ENCODE measurements at places on chromosomes 16 and 17.
A peak's percentile ranks its signal among the peaks of the same experiment; 100 is the strongest.

DNA sequence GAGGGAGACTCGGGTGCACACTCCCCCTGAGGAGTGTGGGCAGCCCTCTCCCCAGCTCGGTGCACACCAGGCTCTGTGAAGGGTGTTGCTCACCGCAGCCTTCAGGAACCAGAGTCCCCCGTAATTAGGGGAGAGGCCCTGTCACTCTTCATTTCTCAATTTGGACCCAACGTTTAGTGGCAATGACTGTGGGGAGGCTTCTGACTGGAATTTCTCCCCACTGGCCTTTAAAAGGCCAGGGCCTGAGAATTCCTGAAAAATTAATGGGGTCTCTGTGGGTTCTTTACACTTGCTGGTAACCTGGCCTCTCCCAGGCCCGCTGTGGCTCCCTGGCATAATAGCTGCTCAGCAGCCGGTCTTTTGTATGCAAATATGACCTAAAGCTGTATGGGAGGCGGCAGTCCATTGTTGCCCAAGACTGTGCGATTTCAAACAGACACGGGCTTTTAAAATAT is 209.7 kb downstream of the MSI2 start:
- no peak for DNase-seq

- no peak for DNase-seq
Measured at GRCh38 chr16:78800523-78800922, 701.1 kb downstream of the WWOX start.

DNA sequence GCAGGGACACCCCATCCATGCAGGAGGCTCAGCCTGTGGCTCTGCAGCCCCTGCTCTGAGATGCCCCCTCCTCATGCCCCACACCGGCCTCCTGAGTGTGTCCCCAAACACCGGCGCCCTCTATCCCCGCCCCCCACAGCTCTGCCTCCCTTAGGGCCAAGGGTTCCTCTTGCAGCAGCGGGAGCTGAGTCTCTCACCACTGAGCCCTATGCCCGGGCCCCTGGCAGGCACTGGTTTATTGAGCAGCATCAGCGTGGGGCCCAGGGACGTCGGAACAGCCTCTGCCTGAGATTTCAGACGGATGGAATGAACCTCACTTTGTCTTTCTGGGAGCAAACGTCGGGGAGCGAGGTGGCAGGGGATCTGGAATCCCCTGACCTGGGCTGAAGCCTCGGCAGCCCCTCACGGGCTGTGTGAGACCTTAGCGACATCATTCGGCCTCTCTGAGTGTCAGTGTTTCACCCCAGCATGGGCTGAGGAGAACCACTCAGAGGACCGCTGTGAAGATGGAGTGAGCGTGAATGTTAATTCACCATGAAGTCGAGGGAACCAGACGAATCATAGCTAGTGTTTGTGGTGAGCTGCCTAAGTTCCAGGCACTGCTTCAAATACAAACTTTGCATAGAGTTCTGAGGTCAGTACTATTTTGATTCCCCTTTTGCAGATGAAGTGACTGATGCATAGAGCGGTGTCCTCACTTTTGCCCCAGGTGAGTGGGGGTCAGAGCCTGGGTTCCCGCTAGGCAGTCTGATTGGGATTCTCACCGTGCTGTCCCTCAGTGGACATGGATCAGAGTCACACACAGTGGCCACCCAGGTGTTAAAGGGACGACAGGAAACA is 5.3 kb upstream of the C16orf74 start:
- DNase-seq = no peak

DNA sequence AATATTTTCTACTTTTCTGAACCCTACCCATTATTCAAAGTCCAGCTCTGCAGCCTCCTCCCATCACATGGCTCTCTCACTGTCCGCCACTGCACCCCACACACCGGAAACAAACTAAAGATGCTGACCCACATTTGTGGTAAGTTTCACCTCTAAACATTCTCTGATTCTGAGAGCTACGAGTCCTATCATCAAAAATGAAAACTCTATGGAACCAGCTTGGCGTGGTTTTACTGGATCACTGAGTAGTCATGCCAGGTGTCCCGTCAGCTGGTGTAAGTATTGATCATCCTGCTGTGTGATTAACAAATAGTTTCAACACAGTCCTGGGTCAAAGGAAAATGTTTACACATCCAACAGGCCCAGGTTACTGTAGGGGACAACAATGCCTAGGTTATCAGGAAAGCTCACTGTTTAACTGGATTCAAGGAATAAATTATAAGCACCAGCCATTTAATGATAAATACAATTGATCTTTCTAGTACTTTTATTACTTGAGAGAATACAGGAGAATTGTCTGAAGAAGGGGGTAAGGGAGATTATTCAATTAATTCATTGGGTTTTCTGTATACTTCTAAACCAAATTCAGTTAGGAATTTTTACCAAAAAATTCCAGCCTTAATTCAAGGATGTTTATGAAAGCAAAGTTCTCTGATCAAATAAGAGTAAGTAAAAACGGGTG is 33.9 kb downstream of the CYTH1 start:
- DNase-seq = no peak

- DNase-seq = no peak
Measured at GRCh38 chr16:8568231-8568617, 22.1 kb downstream of the TMEM114 start.

DNA sequence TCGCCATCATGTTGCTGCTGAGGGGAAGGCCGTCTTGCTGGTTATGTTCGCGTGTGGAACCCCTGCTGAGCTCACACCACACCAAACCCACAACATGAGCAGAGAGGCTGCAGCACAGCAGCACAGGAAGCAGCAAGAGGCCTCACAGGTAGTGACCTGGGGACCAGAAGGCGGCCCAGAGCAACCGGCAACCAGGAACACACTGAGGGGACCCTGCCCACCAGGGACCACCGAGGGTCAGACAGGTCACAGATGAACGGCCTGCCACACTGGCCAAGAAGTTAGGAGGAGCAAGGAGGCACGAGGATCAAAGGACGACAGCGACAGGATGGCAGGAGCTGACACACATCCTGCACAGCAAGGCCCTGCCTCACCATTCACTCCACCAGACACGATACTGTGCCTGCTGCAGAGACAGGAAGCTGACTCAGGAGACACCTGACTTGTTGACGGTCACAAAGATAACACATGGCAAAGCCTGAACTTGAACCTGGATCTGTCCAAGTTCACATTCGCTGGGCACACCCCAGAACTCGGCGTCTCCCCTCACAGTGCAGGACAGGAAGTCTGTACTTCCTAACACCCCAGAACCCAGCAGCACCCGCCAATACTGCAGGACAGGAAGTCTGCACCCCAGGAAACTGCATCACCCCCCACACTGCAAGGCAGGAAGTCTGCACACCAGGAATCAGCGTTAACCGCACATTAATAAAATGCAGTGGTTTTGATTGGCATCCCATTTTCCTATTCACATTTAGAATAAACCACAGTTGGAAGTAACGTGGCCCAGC is 98.5 kb downstream of the ZNF778 start:
- peak; percentile 97 for DNase-seq

GRCh38 chr16:49682577-49683165 is 173.2 kb downstream of the ZNF423 start:
- no peak for DNase-seq

DNA sequence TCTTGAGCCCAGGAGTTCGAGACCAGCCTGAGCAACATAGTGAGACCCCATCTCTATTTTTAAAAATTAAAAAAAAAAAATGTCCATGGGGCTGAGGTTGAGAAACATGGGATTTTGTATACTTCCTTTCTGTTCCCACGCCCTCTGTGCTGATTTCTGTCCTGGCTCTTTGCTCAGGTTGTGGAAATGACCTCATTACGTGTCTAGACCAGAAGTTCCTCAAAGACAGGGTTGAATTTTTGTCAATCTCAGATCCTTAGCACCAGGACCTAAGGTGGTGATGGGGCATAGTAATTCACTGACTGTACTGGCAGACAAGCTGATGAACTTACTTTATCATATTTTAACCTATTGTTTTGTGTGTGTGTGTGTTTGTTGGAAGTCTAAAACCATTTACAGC is 11.2 kb upstream of the HNF1B start:
- no peak for DNase-seq

GRCh38 chr17:4811471-4811870 is 4.5 kb downstream of the PLD2 start:
- no peak for DNase-seq

DNA sequence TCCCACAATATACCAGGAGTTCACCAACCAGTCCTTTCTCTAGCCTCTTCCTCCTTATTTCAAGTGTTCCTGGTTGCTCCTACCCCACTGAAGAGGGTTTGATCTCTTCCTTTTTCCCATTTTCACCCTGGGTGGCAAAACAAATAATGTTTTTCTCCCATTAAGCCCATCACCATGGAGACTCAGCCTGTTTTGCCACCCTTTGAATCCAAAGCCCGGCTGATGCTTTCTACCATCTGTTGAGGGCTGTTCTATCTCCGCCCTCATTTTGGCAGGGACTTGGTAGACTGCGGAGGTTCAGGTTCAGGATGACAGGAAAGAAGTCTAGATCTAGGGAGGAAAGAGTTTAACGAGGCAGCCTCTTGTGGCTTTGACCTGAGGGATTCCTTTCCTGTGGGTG is 2.6 kb downstream of the DNAH2 start:
- no peak for DNase-seq

DNA sequence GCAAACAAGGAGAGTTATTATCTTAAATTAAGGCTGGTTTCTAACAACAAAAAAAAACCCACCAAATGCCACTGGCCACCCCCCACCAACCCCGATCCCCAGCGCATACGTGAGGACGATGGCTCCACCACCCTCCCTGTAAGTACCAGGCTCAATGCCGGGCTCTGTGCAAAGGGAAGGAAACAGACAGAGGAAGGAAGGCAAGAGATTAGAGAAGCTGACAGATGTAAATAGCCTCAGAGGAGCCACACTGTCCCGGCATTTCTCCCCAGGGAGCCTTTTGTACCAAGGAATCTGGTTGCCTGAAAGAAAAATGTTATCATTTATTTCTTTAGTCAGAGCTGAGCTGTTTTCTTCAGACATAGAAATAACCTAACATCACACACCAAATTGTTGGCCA is 13.1 kb downstream of the SOST start:
- DNase-seq = no peak

DNA sequence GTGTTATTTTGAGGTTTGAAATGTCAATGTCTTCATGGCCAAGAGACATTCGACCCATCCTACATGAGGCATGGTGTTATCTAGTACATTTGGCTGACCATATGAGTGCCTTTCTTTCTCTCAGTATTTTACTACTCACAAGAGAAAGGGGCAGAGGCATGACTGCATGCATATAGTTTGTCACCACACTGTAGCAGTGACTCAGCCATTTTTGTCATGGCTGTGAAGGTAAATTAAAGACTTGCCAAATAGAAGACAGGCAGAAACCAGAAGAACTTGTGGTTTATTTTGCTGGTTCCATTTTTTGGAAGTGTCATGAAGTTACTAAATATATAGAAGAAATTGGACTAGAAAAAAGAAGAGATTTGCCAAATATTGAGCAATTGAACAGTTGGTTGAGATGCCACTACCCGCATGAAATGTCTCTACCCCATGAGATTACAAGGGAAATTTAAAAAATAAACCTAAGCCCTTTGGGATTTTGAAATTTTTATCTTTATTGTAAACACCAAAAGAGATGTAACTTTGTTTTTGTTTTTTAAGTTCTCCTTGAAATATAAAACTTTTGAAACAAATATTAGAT is 170.3 kb downstream of the CHD9 start:
- DNase-seq = no peak

- no peak for DNase-seq
Measured at GRCh38 chr17:4537451-4538235, 17.5 kb downstream of the MYBBP1A start.

DNA sequence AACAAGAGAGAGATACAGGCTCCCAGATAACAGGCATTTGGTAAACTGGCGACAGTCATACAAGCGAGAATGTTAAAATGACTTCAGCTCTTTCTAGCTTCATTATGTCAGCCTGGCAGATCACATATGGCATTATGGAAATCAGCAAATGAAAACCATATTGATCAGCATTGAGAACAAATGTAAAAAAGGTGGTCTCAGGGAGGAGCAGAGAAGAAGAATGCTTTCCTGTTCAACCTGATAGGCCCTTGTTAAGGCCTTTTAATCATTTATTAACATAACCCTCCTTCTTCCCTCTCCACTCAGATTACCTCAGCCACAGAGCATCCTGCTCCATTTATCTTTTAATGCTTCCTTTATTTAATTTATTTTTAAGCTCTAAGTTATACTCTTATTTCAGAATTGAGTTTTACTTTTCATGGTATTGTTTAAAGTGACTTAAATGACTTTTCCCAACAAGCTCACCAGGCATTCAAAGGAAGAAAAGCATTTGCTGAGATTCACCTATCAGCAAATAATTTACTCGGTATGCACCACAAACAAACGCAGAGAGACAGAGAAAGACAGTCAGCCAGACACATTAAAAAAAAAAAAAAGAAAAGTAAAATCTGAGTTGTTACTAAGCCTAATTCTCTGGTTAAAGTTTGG is 243.9 kb upstream of the TBX2 start:
- DNase-seq = no peak

- no peak for DNase-seq
Measured at GRCh38 chr16:86270696-86271095, 239.6 kb upstream of the FOXF1 start.

DNA sequence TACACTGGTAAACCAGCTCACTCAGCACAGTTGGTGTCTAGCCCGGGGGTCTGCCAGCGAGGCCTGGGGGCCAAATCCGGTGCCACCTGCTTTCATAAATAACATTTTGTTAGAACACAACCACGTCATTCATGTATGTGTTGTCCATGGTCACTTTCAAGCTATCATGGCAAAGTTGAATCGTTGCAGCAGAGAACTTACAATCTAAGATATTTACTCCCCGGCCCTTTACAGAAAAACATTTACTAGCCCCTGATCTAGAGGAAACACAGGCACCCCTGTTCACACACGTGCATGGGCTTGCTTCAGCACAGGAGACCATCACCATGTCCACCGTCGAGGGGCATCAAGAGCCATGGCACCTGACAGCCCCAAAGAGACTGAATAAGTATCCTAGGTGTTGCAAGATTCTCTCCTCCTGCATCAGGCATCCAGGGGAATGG is 111.4 kb upstream of the DNAH9 start:
- no peak for DNase-seq

DNA sequence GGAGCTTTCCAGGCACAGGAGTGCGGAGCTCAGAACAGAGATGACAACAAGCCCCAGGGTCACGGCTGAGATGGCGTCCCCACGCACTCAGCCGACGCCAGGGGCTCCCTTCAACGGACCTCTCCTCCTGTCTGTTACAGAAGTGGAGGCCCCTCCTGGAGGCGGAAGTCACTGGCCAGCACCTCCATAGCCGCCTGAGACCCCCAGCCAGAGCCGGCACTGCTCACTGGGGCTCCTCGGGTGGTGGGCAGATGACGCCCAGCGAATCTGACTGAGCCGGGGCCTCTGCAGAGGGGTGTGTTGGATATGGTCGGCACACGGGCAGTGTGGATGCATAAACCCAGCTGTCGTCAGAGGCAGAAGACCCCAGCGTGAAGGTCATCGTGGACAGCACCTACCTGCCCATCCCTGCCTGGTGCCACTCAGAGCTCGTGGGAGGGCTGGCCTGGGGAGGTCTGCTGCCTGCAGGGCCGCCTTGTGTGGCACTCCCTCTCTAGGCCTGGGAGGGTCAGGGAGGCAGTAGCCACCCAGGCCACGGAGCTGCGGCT is 20.0 kb downstream of the NDUFAF8 start:
- no peak for DNase-seq
